Uterus (tissue), 4 donors: ENCODE measurements at places on chromosomes 6 and 20. TPM values are rescaled to one million over a fixed set of nuclear protein-coding genes. Genes with fewer than 3 reads are reported as not detected.

DNA sequence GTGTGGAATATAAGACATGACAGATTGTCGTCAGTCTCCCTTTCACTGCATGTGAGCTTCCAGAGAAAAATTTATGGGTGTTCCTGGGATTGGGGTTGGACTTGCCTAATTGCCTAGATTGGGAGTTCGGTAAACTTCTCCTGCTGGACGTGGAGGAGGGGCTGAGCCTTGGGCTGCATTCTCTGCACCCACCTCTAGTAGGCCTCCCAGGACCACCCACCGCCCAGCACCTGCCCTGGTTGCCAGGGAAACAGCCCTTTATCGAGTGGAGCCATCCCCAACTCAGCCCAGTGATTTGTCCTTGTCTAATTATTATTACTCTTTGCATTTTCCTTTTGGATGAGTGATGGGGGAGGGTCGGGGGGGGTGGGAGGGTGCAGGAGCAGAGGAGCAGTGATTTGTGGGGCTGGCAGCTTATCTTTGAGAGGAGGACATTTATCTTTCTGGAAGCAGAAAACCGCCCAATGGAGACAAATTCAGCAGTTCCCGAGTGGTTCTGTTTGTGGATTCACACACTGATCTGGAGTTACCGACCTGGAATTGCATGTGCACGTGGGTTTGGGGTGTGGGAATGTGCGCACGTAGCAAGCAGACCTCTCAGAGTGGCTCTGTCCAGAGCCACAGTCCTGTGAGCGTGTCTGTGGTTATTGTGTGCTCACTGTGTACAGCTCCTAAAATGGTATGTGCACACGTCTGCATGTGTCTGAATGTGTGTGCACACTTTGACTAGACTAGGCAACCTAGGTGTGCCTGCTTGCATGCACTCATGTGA, 104.5 kb downstream of the DHX35 start:
- no peak overlapping the region for H3K27ac ChIP-seq
- H3K4me3 ChIP-seq: no peak overlapping the region
- DNase-seq: no peak
- no peaks in the 10 kb centered on the region for H3K27me3 ChIP-seq
- H3K36me3 ChIP-seq: no peaks in the 10 kb centered on the region

GRCh38 chr20:19405958-19406357, 193.5 kb downstream of the SLC24A3 start:
- no peaks in the 10 kb centered on the region for H3K4me1 ChIP-seq
- no peak overlapping the region for H3K27ac ChIP-seq
- no peaks in the 10 kb centered on the region for H3K36me3 ChIP-seq

GRCh38 chr20:373171-373890, 7.2 kb upstream of the TRIB3 start:
- no peaks in the 10 kb centered on the region for H3K36me3 ChIP-seq
- H3K4me3 ChIP-seq: no peak overlapping the region
- no peaks in the 10 kb centered on the region for H3K4me1 ChIP-seq
- H3K27ac ChIP-seq: no peak overlapping the region

DNA sequence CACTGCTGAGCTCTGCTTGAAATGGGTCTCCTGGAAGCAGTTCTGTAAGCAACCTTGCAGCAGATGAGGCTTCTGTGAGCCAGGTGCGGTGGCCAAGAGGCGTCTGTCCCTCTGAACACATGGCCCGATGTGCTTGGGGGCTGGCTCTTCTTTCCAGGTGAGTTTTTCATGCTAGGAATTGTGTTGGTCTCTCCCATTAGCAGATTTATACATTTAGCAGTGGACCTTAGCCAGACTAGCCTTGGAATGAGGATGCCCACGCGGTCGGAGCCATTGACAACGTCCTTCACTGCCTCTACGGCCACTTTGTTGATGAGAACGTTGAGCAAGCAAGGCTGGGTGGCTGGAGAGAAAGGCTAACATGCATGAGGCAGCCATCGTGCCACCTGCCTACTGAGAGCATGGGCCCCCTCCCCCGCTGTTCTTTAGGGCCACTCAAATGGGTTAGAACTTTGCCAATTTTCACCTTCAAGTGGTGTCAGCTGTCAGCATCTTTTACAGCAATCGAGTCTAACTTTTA, 33.5 kb downstream of the ERMARD start:
- DNase-seq: no peak
- no peak overlapping the region for H3K4me3 ChIP-seq
- no peaks in the 10 kb centered on the region for H3K36me3 ChIP-seq
- no peak overlapping the region for H3K27ac ChIP-seq
- no peaks in the 10 kb centered on the region for H3K4me1 ChIP-seq

- no peaks in the 10 kb centered on the region for H3K27me3 ChIP-seq
- DNase-seq: no peak
- no peaks in the 10 kb centered on the region for H3K36me3 ChIP-seq
- no peak overlapping the region for H3K27ac ChIP-seq
- H3K4me3 ChIP-seq: no peak overlapping the region
- H3K4me1 ChIP-seq: no peaks in the 10 kb centered on the region
Measured at GRCh38 chr6:158485431-158485830, 74.5 kb upstream of the TMEM181 start.

- no peak for DNase-seq
- no peak overlapping the region for H3K27ac ChIP-seq
- H3K4me1 ChIP-seq: no peaks in the 10 kb centered on the region
- no peak overlapping the region for H3K4me3 ChIP-seq
- no peaks in the 10 kb centered on the region for H3K36me3 ChIP-seq
- H3K27me3 ChIP-seq: no peaks in the 10 kb centered on the region
Measured at GRCh38 chr20:20836836-20837235, 124.4 kb upstream of the RALGAPA2 start.

DNA sequence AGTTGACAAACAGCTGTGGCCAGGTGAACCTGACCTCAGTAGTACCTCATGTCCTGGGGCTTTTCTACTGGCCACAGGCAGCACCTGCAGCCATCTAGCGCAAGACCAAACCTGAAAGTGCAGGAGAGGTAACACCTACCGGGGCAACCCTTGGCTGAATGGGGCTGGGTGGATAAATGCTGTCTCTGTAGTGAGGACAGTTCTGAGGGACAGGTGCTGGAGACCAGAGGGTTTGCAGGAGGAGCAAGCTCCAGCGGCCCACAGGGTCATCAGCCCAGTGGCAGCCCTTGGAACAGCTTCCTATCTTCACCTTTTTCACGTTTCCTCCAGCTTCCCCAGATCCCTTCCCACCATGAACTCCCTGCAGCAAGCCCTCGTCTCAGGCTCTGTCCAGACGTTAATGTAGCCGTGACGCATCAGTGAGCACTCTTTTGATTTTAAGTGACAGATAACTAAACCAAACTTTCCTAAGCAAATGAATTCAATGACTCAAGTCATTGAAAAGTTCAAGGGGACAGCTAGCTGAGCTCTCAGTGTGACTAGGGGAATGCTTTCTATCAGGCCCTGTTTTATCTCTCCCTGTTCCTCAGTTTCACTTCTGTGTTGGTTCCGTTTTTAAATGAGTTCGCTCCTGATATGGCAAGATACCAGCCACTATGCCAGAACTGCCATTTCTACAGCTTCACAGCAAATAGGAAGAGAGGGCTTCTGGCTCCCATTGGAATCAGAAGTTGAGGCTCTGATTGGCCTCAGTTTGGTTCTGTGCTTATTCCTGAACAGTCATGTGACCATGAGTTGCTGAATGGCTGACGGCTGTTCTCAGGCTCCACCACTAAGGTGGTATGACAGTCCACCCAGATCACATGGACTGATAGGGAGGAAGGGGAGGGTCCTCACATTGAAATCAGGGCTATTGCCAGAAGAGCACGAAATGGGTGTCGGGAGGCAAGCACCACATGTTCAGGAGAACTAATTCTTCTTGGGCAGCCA, 12.1 kb upstream of the PFDN4 start:
- no peak for DNase-seq
- H3K4me1 ChIP-seq: no peaks in the 10 kb centered on the region
- H3K4me3 ChIP-seq: no peak overlapping the region
- H3K27ac ChIP-seq: no peak overlapping the region

- no peaks in the 10 kb centered on the region for H3K27me3 ChIP-seq
- no peak overlapping the region for H3K4me3 ChIP-seq
- no peak overlapping the region for H3K27ac ChIP-seq
- H3K36me3 ChIP-seq: no peaks in the 10 kb centered on the region
- DNase-seq: no peak
Measured at GRCh38 chr6:97029552-97029951, 105.0 kb downstream of the KLHL32 start.

DNA sequence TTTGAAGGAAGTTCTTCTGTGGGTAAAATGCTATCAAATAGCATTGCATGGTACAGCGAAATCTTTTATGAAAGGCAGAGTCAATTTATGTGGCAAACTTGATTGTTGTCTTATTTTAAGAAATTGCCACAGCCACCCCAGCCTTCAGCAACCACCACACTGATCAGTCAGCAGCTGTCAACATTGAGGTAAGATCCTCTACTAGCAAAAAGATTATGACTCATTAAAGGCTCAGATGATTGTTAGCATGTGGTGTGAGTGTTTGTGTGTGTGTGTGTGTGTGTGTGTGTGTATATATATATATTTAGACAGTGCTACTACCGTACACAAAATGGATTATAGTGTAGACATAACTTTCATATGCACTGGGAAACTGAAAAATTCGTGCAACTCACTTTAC, 27.8 kb downstream of the LRRN4 start:
- DNase-seq: no peak
- H3K4me1 ChIP-seq: no peaks in the 10 kb centered on the region
- no peaks in the 10 kb centered on the region for H3K36me3 ChIP-seq
- no peaks in the 10 kb centered on the region for H3K27me3 ChIP-seq

DNA sequence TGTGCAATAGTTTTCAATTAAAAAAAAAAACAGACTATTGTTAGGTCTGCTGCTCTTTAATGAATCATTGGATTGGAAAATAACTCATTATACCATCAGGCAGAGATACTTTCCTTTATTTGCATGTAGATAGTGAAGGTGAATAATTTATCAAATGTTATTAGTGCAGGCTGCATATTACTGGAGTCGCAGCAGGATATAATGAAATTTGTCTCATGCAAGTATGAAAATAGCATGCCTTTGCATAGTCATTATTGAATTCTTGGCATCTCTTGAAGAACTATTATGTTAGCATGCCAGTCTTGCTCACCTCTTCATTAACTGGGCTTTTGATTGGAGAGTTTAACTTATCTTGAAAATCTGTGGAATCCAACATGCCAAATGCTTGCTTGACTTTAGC, 241.7 kb downstream of the CDKAL1 start:
- H3K4me3 ChIP-seq: no peak overlapping the region
- no peak overlapping the region for H3K27ac ChIP-seq
- no peaks in the 10 kb centered on the region for H3K4me1 ChIP-seq
- no peaks in the 10 kb centered on the region for H3K36me3 ChIP-seq

DNA sequence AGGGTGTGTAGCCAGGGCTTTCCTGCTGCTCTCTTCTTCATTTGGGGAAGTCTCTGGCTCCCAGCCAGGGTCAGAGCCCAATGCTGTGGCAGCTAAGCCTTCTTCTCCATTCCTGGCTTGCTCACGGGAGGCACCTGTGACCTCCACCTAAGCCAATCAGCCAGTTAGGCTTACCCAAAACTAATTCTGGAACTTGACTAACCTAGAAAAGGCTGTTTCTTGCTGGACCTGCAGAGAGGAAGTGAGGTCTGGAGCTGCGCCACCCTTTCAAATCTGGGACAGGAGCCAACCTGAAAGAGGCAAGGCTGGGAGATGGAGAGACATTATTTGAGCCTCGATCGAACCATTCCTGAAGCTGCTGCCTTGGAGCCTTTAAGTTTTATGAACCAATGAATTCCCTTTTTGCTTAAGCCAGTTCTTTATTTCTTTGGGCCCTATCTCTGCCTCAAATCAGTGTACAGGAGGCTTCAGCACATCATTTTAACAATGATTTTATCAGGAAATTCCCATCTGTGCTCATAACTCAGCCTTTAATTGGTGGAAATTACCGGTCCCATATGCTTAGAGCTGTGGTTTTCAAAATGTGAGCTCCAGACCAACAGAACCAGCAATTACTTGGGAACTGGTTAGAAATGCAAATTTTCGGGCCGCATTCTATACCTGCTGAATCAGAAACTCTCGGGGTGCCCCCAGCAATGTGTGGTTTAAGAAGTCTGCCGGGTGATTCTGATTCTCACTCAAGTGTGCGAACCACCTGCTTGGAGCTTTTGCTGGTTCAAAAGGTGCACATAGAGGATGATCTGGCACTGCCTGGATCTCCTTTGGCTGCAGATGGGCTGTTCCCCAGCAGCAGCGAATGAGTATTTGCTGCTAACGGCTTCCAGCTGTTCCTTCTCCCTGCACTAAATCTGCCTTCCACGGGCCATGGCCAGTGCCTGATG, 97.4 kb upstream of the RNF24 start:
- no peaks in the 10 kb centered on the region for H3K27me3 ChIP-seq
- H3K27ac ChIP-seq: no peak overlapping the region
- no peak for DNase-seq
- no peak overlapping the region for H3K4me3 ChIP-seq
- no peaks in the 10 kb centered on the region for H3K36me3 ChIP-seq

GRCh38 chr20:37839432-37839827, 63.5 kb upstream of the VSTM2L start:
- H3K27ac ChIP-seq: no peak overlapping the region
- no peaks in the 10 kb centered on the region for H3K36me3 ChIP-seq
- no peak for DNase-seq
- no peaks in the 10 kb centered on the region for H3K27me3 ChIP-seq
- no peak overlapping the region for H3K4me3 ChIP-seq

DNA sequence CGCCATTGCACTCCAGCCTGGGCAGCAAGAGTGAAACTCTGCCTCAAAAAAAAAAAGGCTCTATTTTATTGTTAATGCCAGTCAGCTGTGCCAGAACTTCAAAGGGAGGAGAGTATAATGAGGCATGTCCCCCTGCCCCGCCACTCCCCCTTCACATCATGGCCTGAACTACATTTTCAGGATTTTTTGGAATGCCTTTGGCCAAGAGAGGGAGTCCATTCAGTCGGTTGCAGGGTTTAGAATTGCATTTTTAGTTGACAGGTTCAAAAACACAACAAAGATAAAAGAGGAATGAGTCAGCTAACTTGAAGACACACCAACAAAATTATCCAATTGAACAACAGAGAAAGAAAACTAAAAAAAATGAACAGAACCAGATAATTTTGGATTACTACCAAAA, 59.1 kb downstream of the CEP43 start:
- H3K27ac ChIP-seq: no peak overlapping the region
- H3K27me3 ChIP-seq: no peaks in the 10 kb centered on the region
- H3K4me3 ChIP-seq: no peak overlapping the region
- no peak for DNase-seq
- no peaks in the 10 kb centered on the region for H3K36me3 ChIP-seq
- no peaks in the 10 kb centered on the region for H3K4me1 ChIP-seq

- H3K27ac ChIP-seq: no peak overlapping the region
- no peaks in the 10 kb centered on the region for H3K36me3 ChIP-seq
- H3K4me3 ChIP-seq: no peak overlapping the region
- no peaks in the 10 kb centered on the region for H3K4me1 ChIP-seq
- no peaks in the 10 kb centered on the region for H3K27me3 ChIP-seq
Measured at GRCh38 chr6:130223508-130223907, 757 bp upstream of the SAMD3 start.

DNA sequence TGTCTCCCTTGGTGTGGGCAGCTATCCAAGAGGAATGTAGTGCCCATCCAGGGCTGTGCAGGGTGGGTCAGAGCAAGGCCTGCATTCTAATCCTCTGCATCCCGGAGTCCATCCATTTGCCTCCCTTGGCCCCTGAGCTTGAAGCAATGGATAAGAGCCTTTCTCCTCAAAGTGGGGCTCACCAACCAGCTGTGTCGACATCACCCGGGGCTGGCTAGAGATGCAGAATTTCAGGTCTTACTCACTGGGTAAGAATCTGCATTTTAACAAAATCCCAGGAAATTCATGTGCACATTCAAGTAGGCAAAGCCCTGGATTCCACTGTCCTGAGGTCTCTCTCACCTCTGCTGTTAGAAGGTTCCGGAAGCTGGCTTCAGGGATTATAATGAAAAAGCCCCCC, 95.3 kb downstream of the MDGA1 start:
- H3K4me3 ChIP-seq: no peak overlapping the region
- no peak overlapping the region for H3K27ac ChIP-seq
- no peak for DNase-seq

Gene WFDC5
- not detected for total RNA-seq

Gene MPC1
- total RNA-seq: 14.1 TPM

Gene LINC00237
- total RNA-seq: not detected

Gene POM121L2
- total RNA-seq: not detected

Gene RAET1G
- not detected for total RNA-seq
